ENCODE measurements at places on chromosomes 7 and 10.

DNA sequence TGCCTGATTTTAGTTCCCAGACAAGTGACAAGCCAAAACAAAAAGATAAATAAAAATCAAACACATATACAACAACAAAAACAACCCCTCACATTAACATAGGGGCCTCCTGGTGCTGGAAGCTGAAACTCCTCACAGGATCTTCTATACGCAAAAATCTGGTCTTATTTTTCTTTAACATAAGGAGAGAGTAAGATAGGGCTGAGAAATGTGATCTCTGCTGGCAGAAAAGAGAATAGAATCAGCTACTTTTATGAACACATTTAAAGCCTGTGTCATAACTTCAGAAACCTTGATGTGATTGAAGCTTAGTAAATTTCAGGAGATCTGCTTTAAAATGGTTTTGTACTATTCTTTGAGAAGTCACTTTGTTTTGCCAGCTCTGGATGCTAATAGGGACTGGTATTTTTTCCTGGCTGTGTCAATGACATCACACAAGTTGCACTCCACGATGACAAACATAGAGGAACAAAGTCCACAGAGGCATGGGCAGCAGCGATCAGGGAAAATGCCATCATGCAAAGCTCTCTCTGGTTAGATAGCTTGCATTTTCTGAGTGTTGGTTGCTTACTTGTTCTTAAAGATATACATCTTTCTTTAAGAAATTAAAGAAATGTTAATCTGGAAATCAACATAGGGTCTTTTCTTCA, 176.6 kb upstream of the SP4 start:
- no peak for DNase-seq

DNA sequence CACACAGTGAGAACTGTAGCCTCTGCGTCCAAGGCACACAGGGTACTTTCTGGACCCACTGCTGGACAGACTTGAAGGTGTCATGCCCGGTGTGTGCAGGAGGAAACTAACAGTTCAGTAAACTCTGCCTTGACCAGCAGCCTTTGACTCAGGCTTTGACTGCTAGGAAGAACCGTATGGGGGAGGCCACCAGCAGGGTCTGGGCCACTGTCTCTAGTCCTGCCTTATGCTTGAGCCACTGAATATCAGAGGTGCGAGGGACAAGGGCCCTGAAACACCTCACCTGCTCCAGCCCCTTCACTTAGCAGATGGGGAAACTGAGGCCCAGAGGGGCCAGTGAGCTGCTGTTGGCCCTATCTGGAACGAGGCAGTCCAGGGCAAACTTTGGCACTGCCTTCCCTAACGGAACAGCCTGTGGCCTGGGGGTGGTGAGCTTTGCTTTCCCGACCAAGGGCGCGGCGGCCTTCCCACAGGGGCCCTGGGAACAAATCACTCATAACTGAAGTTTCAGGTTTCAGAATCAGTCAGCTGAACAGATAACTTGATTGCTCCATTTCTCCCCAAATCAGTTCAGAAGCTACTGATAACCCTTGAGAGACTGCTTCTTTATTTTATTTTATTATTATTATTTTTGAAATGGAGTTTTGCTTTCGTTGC, 130.0 kb downstream of the FAM53B start:
- peak; percentile 43 for DNase-seq

DNA sequence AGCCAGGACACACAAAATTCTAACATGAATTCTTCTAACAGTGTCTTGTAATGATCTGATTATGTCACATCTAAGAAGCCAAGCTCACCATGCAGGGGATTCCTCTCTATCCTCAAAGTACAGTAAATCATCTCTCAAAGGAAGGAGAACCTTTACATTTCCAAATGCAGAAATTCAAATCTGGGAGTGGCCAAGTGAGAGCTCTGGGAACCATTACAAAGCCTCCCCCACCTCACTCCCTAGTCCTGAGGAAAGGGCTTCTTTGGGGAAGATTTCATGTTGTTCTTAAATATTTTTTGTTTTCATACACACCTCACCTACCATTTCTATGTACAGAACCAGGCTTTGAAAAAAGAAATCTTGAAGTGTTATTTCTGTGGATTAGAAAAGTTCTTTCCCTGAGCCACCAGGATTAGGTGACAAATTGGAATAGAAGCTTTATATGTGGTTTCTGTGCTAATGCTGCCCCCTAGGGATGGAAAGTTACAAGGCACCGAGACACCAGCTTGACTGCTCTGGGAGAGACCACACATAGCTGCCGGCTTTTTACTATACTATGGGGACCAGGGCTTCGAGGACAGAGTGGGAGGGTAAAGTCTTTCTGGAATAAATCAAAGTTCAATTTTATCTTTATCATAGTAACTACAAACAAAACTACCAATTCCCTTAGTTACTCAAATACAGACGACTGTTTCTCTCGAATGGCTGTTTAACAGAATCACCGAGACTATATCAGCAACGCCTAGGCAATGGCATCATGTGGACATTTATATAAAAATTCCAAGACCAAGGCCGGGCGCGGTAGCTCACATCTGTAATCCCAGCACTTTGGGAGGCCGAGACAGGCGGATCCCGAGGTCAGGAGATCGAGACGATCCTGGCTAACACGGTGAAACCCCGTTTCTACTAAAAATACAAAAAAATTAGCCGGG, 116.1 kb downstream of the RNF216 start:
- DNase-seq, result peak; percentile 39

- DNase-seq, result no peak
These were observed 71.3 kb downstream of the MCU start for GRCh38 chr10:72763201-72763600.

DNA sequence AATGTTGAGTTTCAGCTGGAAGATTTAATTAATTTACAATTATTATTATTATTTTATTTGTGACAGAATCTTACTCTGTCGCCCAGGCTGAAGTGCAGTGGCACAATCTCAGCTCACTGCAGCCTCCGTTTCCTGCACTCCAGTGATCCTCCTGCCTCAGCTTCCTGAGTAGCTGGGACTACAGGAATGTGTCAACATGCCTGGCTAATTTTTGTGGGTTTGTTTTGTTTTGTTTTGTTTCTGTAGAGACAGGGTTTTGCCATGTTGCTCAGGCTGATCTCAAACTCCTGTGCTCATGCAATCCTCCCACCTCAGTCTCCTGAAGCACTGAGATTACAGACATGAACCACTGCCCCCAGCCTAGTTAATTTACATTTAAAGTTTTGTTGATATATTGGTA, 93.8 kb upstream of the MEOX2 start:
- no peak for DNase-seq

GRCh38 chr10:122044045-122044661, 55.2 kb downstream of the TACC2 start:
- no peak for DNase-seq

All from stimulated activated CD4-positive, alpha-beta T cell treated with anti-CD3 and anti-CD28 coated beads, Interleukin-15, amount 100 ng/mL, for 48 hours (primary cell).